Activated T-cell treated with anti-CD3 and anti-CD28 coated beads, Interleukin-2, amount 50 U/mL, for 1 hour (primary cell): ENCODE measurements at places on chromosomes 6 and 20.

- DNase-seq: no peak
These were observed 3.1 kb downstream of the MAN1A1 start for GRCh38 chr6:119346450-119346849.

DNA sequence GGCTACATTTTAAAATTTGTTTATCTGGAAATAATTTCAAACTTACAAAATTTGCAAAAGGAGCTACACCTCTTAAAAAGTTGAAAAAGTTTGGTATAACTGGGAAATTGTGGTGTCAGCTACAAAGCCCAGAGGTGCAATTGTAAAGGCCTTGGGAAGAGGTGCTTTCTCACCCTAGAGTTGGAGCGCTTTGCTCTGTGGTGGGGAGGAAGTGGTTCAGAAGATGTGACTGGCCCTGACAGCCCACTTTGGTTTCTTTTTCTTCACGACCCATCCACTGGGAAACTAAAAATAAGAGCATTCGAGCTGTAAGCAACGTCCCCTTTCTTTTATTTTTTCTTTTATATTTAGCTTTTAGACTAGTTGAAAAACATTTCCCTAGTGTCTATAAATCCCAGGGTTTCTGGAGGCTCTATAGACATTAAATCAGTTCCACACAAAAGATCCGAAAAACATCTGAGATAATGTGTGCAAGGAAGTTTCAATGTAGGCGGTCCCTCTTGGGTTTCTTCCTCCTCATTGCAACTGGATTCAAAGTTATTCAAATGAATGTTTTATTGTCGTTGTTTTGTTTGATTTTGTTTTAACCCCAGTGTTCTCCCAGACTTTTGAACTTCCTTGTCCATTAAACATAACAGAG, 397.8 kb downstream of the KIF16B start:
- no peak for DNase-seq

DNA sequence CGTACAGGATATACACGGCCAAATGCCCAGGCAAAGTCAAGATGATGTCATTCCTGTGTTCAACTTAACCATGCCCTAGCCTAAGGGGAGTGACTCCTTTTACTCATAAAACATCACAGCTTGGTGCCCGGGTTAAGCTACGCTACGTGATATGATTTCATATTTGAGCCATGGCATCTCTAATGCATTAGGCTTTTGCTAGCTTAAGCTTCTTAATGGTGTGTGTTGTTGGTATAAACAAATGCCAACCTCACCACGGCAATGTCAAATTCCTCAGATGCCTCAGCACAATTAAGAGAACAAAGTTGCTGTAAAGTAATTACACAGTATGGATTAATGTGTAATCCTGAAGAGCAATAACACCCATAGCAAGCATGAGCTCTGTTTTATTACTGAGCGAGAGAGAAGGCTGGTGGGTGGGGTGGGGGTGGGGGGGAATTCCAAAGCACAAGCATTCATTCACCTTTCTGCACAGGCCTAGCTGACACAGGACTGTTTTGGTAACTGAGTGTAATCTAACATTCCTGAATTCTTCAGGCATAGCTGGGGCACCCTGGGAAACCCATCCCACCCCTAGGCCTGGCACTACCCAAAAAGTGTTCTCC, 44.7 kb upstream of the CNKSR3 start:
- no peak for DNase-seq

DNA sequence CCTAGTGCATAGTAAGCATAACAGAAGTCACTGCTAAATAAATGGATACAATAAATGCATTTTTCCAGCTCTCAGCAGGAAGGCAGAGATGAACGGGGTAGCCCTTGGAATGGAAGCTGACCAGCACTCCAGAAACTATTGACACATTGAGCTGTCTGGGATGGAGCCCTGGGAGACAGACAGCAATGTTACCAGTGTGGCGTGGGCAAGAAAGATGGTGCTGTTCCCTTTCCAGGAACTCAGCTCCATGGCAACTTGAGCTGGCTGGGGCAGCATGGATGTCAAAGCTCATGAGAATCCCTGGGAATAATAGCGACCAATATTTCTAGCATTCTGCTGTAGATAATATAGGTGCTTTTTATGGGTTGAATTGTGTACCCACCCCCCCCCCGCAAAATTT, 104.3 kb upstream of the PTPRT start:
- DNase-seq: no peak

DNA sequence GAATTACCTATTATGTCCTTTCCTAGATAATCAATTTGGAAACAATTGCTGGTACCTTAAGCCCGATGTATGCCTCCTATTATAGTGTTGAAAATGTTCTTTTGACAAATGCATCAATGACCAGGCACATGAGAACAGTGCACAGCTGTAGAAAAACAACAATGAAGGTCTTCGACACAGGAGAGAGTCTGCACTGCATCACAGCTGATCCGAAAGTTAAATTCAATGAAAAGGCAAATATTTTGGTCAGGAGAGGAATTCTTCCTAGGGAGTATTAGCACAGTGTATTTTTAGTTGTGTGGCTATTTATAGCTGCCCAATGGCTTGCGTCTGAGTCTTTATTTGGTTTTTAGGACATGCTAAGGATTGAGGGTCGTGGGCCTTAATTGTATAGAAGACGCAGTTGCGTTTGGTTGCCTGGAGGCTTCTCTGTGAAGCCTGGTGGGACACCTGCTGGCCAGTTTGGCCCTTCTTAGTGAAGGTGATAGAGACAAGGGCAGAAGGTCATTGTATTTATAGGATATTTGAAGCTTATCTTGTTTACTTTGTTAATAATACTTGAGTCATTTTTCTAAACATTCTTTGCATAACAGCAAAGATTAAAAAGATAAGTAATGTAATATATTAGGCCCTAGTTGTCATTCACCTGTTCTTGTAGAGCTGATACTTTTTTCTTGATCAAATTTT, 72.3 kb downstream of the CDYL start:
- no peak for DNase-seq
